ENCODE measurements at places on chromosomes 6 and 20.

GRCh38 chr20:46710153-46710913 is 884 bp downstream of the SLC2A10 start:
- DNase-seq, result no peak

DNA sequence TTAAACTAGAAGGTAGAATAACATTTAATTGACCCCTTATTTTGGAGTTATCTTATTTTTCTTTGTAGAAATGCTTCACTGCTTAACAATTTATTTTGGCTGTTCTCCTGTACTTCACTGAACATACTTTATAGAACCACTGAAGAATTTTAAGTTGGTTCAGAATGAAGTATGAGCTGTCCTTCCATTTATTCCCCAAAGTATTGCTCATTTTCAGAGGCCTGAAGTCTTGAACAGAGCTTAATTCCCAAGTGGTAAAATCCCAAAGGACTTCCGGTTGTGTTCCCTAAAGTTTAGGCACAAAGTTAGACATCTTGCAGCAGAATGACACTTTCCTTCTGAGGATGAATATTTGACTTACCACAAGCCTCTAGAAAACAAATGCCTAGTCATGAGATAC is 233.3 kb downstream of the TINAG start:
- no peak for DNase-seq

DNA sequence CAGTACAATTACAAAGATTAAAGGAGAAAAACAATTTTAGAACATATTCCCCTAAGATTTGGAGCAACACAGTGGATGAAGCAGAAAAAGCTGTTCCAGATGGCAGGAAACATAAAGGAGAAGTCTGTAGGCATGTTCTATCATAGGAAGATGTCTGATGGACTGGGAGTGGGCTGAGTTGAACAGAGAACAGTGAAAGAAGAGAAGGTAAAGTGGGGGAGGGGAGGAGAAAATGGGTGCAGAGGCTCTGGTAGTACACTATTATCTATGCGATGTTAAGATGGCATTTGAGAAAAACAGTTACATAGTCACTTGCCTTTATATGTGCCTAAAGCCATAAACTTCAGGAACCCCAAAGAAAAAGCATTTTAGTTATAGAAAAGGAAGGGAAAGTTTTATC is 4.2 kb upstream of the PHIP start:
- no peak for DNase-seq

DNA sequence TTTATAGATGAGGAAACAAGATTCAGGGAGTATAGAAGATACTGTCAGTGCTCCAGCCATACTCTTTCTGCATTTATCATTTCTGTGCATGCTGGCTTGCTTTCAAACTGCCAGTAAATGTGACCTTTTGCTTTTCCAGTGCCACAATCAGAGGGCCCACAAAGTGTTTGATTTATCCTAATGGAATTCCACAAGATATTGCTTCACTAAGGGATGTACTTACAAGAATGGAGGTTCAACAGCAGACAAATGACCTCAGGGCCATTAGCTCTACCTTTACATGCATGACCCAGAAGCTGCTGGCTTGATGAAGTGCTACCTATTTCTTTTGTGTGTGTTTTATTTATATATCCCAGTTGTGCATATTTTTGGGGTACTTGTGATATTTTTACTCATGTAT is 171.5 kb upstream of the GRIK2 start:
- DNase-seq, result no peak

DNA sequence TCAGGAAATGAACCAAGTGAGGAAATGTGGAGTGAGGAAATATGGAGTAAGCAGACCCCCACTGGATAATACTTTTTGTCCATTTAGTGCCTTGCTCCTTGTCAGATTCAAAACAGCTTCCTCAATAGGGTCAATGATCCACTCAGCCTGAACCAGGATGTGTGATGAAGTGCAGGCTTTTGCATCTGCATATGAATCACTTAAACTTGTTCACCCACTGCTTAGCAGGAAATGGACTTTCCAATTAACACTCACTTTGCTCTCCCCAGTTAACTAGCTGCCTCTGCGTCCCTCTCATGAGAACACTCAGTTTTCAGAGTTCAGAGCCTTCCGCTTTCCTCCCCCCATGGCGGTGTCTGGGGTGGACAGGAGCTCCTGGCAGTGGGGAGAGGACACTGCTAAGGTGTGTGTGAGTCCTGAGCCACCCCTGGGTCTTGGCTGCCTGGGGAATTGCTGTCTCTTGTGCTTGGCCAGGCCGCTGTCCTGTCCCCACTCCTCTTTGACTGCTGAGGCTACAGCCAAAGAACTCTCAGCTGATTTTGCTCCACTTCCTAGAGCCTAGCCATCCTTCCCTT is 621.8 kb downstream of the CDH26 start:
- DNase-seq, result no peak

GRCh38 chr6:163243083-163243482 is 171.4 kb upstream of the QKI start:
- DNase-seq, result no peak

DNA sequence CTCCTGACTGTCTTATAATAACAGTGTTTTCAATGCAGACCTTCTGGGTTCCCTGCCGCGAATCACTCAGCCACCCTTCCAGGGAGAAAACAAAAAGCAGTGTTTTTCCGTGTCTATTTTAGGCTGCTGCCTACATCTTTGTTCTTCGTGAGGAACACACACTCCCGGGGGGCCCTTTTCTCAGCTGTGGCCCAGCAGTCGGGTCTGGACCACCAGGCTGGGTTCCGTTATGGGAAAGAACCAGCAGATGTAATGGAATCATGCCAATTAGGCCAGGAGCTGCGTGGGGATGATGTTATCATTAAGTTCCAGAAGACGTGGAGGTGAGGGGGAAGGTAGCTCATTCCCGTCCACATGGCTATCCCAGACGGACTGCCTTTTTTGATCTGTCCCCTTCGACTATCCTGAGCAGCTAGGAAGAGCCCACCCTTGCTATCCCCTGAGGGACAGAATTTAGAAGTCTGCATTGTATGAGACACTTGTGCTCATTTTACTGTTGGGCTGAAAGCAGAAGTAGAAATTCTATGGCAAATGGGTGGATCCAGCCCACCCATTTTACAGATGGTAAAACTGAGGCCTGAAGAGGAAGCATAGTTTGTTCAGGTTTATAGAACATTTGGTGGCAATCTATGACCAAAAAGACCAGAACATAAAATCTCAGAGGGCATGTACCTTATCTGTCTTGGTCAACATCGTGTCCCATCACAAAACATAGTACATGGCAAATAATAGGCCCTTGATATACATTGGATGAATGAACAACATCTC is 54.5 kb downstream of the KCNB1 start:
- DNase-seq, result no peak

- no peak for DNase-seq
These were observed 135.1 kb downstream of the AGPAT4 start for GRCh38 chr6:161138543-161139303.

GRCh38 chr6:8080362-8081151 is 16.4 kb upstream of the BLOC1S5 start:
- DNase-seq, result no peak

- no peak for DNase-seq
These were observed 218.7 kb downstream of the FUT9 start for GRCh38 chr6:96234444-96234843.

- DNase-seq, result no peak
These were observed 34.7 kb downstream of the TFEB start for GRCh38 chr6:41700463-41701347.

DNA sequence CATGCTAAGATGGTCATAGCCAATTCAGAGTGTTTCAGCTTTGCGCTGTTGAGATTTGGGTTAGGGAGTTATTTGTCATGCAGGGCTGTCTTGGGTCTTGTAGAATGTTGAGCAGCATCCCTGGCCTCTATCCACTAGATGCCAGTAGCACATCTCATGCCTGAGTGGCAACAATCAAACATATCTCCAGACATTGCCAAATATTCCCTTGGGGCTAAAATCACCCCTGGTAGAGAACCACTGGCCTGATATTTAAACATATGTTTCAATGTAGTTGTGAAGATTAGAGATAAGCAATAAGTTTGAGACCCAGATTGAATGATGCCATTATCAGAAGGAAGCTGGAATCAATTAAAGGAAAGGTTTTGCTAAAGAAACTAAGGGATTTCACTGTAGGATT is 463.3 kb downstream of the DOK5 start:
- DNase-seq, result no peak

DNA sequence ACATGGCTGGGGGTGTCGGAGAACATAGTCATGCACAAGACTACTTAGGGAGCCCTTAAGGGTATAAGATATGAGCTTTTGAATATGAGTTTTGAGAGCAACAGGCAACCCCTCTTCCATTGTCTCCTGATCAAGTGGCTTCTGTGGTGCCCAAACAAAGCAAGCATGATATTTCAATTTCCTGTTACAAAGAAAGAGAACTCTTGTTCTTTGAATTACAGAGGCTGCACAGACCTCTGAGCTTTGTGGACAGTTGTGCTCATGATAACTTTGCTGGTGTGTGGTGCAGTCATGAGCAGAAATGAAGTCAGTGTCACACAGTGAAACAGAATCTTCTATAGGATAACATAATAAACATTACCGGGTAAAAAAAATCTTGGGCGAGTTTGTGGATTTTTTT is 66.8 kb upstream of the THEMIS start:
- DNase-seq, result no peak

- DNase-seq, result no peak
These were observed 34.0 kb downstream of the SYNDIG1 start for GRCh38 chr20:24503352-24503931.

DNA sequence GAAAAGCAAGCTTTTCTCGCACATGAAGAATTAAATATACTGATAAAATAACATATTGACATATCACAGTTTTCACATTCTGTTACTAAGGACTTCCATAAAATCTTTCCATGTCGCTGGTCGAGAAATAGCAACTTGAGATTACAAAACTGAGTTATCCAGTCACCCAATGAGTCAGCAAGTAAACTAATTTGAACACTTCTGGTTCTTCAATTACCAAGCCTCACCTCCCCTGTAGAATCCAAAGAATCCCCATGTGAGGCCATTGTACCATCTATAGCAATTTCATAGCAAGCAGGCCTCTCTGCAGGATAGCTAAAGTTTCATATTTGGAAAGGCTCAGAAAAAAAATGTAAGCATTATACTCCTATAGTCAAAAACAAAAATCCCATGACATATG is 87.3 kb downstream of the PKHD1 start:
- DNase-seq, result no peak

DNA sequence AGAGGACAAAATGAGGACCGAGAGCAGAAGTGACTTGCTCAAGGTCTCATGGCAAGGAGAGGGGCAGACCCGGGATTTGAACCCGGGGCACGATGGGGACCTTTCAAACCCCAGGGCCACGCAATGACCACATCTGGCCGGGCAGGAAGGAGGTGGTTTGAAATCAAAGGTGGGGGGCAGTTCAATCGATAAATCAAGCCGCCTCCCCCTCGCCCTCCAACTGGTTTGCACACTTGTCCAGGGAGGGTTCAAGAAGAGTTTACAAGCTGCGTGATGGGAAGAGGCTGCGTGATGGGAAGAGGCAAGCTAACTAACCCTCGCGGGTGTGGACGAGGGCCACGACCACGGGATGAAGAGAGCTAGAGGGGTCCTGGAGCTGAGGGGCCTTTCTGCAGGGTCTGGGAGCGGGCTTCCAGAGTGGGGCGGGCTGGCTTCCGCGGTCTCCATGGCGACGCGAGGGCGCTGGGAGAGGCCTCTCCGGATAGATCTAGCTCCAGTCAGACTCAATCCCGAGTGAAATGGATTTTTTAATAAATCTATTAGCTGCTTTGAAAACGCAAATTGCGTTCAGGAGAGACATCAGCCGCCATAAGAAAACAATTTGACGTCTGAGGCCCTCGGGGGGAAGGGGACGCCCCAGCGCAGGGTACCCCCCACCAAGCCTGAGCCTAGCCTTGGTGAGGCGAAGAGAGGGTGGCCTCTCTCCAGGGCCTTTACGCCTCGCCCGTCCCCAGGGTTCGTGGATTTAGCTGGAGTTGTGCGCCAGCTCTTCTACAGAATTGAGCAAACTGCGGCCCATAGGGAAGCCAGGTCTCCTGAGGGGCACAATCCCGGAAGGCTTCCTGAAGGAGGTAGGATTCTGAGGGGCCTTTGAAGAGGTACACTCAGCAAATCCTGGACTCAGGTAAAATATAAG is 143.9 kb downstream of the GRM4 start:
- no peak for DNase-seq

DNA sequence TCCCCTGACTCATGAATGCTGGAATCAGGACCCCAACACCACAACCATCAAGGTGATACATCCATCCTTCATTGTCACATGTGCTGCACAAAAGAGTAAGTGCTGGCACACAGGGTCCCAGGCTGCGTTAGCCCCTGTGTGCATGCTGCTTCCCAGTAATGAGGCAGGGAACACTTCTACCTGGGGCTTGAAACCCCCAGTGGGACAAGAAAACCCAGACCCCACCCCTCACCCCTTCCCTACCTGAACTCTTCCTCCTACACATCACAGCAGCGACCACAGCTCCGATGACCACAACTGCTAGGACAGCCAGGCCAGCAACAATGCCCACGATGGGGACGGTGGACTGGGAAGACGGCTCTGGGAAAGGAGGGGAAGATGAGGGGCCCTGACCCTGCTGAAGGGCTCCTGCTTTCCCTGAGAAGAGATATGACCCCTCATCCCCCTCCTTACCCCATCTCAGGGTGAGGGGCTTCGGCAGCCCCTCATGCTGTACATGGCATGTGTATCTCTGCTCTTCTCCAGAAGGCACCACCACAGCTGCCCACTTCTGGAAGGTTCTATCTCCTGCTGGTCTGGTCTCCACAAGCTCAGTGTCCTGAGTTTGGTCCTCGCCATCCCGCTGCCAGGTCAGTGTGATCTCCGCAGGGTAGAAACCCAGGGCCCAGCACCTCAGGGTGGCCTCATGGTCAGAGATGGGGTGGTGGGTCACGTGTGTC is 2.0 kb downstream of the HLA-B start:
- peak; percentile 5 for DNase-seq

- no peak for DNase-seq
These were observed 88.3 kb downstream of the ADAT2 start for GRCh38 chr6:143362192-143362558.

- no peak for DNase-seq
These were observed 71.5 kb downstream of the CRYBG1 start for GRCh38 chr6:106431972-106432371.

DNA sequence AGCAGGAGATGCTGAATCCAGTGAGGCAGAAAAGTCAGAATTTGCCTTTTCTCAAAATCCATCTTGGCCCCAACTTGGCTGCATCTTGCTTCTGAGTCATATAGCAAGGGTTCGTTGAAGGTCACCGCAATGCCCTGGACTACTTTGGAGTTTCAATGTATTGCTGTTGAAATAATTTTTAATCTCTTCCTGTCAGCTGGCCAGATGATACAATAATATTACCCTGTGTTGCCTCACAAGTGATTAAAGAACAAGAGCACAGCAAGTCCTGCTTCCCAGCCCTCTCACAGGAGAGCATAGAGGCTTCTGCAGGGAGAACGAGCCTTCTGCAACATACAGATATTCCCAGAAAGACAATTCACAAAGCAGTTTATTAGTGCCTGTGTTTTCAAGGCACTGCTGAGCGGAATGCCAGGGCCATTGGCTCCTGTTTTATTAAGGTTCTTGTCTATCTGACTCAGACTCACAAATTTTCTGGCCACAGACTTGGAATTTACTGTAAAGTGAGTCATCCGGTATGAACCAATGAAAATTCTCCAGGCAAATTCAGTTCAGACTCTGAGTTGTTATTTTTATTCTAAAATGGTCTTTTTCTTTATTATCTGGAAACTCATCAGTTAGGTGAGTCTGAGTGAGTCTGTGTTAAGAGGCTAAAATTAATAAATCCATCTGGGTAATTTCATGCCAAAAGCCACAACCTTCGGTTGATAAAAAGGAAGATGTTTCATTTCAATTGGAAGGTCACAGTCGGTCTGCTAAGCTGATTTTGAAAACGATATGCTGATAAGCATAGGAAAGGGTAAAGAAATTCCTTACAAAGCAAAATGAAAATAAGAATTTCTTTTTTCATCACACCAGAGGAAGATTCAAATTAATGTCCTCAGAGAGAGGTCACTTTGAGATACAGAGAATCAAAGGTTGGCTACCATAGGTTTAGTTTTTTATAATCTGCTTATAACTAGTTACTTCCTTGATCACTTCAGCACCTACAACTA is 289.4 kb upstream of the STXBP5 start:
- no peak for DNase-seq

All from stimulated activated CD4-positive, alpha-beta T cell treated with anti-CD3 and anti-CD28 coated beads, Interleukin-12 subunit alpha, Interleukin-12 subunit beta, amount 100 ng/mL, for 4 hours (primary cell).